Activated CD4-positive, alpha-beta T cell treated with anti-CD3 and anti-CD28 coated beads, Interleukin-2, Interleukin-6, amounts not matched to agents 100 ng/mL and 50 ng/mL, durations not matched to agents 16 hours and 8 hours (primary cell): ENCODE measurements at places on chromosomes 6 and 20.

DNA sequence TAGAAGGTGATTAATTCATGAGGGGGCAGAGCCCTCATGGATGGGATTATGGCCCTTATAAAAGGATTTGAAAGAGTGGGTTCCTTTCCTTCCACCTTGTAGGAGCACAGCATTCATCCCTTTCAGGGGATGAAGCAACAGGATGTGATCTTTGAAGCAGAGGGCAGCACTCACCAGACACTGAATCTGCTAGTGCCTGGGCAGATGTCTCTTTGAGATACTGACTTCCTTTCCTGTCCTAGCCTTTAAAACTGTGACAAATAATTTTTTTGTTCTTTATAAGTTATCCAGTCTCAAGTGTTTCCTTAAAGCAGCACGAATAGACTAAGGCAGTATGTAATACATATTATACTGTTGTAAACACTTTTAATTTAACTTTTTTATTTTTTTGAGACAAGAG is 538.6 kb upstream of the RNF217 start:
- DNase-seq: no peak

GRCh38 chr20:8404912-8405635 is 273.0 kb downstream of the PLCB1 start:
- DNase-seq: no peak

GRCh38 chr6:38168699-38169098 is 349.2 kb downstream of the ZFAND3 start:
- no peak for DNase-seq

GRCh38 chr6:90095788-90096187 is 200.9 kb downstream of the BACH2 start:
- DNase-seq: no peak

DNA sequence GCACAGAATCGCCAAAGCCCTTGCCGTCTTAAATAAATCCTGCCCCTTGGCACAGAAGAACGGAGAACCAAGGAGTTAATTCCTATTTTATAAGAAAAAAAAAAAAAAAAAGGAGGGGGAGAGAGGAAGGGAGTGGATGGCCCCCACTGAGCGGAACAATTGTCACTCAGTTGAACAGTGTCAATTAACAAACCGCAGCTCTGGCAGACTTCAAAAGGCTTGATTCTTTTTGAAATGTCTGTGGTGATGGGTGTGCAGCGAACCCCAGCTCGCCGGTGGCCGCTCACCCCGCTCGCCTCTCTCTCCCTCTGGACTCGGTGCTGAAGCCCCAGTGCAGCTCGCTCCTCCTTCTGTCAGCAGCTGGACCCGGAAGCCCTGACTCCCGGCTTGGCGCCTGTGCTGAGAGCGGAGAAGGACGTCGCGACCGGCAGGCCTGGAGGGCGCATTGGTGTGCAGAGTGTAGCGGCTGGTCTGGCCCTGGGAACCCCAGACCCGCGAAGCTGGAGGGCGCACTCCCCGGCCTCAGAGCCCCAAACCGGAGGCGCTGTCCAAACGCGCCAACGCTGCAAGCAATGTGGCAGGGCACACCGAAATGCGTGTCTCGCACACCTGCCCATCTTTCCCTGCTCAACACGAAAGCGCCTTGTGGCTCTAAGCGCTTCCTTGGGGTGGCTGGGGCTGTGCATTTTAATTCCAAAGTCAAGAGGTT is 3.4 kb downstream of the LINC00237 start:
- DNase-seq: peak; percentile 43

GRCh38 chr6:42257614-42258013 is 40.0 kb upstream of the MRPS10 start:
- no peak for DNase-seq

DNA sequence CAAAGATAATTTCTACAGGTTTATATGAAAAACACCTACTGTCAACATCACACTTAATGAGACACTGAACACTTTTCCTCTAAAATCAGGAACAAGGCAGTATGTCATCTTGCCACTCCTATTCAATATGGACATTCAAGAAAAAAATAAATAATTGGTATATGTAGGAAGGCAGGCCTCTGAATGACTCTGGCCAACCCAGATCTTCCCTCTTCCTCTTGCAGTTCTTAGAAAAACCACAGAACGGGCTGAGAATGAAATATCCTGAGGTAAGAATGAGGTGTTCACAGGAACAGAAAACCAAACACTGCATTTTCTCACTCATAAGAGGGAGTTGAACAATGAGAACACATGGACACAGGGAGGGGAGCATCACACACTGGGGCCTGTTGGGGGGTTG is 1207.2 kb upstream of the CITED2 start:
- DNase-seq: peak; percentile 75

- no peak for DNase-seq
These were observed 8.5 kb upstream of the SOD2 start for GRCh38 chr6:159701413-159701999.
